Stimulated activated CD4-positive, alpha-beta T cell treated with anti-CD3 and anti-CD28 coated beads, Interleukin-15, amount 100 ng/mL, for 48 hours (primary cell): ENCODE measurements at places on chromosomes 5 and 9.

- no peak for DNase-seq
Observed at GRCh38 chr5:59358005-59358861, 535.3 kb downstream of the PDE4D start.

DNA sequence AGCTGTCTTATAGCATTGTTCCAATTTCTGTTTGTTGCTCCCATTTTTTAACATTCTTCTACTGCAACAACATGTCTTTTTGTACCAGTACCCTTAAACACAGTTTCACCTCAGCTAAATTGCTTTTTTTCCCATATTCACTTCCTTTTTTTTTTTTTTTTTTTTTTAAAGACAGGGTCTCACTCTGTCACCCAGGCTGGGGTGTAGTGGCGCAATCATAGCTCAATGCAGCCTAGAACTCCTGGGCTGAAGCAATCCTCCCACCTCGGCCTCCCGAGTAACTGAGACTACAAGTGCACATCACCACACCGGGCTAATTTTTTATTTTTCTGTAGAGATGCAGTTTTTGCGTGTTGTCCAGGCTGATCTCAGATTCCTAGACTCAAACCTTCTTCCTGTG, 161.3 kb downstream of the NIPBL start:
- DNase-seq = no peak

DNA sequence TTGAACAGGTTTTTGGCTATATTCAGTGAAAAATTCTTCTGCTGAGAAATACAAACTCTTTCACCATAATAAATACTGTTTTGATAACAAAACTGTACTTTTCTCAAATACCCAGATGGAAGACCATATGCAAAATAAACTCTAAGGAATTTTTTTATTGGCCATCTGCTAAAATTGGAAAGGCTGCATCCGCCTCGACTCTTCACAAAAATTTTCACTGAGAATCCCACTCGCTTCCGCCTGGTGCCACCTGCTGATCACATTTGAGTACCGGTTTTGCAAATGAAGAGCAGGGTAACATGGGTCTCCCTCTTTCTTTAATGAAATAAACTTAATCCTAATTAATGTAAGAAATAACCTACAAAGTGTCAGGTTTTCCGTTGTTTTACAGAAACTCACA, 76.4 kb downstream of the TTLL11 start:
- DNase-seq = no peak

DNA sequence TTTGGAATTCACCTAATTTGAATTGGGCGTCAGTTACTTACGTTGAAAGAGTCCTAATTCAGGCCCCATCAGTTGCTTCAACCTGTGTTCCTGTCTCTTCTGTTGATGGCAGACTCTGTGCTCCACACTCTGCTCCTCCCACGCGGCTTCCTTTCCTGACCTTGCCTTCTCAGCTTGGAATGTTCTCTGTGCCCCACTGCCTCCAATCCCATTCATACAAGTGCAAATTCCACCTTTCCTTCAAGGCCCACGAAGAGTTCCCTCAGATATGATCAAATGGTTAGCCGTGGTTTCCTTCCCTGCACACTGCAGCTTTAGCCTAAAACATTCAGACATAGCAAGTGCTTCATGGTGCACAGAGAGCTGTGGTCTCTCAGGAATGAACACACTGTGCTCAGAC, 65.7 kb downstream of the SREK1 start:
- DNase-seq = no peak

GRCh38 chr5:116930616-116931015, 356.0 kb upstream of the SEMA6A start:
- no peak for DNase-seq

GRCh38 chr5:142120247-142120935, 11.8 kb downstream of the NDFIP1 start:
- no peak for DNase-seq

- no peak for DNase-seq
Observed at GRCh38 chr9:87711857-87712800, 13.8 kb upstream of the CTSL start.

- no peak for DNase-seq
Observed at GRCh38 chr9:84251921-84252320, 88.6 kb downstream of the SLC28A3 start.

DNA sequence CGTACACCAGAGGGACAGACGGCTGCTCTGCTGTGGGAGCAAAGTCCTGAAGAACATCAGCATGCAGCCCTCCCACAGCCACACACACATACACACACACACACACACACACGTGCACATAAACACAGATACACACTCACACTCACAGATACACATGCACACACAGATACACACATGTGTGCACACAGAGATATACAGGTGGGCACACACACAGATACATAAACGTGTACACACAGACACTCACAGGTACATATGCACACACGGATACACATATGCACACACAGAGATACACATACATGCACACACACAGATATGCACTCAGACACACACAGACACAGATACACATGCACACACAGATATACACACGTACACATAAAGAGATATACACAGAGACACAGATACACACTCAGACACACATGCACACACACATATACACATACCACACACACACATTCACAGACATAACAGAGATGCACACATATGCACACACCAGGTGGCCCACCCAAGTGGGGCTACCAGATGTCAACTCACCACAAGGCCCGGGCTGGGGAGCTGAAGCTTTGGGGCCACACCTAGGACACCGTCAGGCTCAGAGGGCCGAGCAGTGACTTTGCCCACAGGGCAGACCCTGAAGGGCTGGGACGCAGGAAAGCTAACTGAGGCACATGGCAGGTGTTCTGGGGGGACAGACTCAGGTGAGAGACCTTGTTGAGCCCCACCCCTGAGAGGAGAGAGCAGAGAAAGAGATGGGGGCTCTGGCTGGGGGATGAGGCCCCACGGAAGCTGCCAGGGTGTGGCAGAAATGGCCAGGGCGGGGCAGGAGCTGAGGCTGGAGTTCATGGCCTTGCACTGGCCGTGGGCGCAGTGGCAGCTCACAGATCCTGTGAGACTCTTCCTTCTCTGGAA, 148.6 kb upstream of the PPP1R26 start:
- DNase-seq = no peak

GRCh38 chr9:101307051-101307450, 77.8 kb downstream of the BAAT start:
- DNase-seq = no peak

DNA sequence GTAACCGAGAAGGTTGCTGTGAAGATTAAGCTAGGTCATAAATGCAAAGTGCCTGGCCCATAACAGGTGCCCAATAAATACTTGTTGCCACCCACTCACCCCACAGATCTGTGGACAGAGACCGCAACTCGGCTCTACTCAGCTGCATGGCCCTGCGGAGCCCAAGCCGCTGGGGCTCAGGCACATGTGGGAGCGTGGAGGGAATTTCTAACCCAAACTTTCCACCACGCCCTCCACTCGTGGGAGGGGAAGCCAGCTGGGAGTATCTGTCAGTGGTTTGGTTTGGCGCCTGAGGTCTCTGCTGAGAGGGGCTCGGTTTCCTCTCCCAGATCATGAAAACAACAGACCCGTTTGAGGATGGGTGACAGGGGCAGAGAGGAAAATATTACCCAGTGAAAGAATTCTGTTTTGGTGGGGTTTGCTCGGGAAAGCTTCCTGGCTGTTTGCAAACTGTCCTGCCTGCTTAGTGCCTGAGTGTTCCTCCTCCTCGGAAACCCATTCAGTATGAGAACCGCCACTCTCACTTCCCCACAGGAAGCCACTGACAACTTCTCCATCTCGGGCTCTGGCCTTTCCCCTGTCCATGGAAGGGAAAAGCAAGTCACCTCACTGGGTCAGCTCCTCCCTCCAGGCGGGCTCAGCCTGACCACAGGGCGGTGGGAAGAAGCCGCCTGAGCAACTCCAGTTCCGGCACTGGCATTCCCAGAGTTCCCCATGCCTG, 60.1 kb downstream of the RGS3 start:
- DNase-seq = peak; percentile 48

DNA sequence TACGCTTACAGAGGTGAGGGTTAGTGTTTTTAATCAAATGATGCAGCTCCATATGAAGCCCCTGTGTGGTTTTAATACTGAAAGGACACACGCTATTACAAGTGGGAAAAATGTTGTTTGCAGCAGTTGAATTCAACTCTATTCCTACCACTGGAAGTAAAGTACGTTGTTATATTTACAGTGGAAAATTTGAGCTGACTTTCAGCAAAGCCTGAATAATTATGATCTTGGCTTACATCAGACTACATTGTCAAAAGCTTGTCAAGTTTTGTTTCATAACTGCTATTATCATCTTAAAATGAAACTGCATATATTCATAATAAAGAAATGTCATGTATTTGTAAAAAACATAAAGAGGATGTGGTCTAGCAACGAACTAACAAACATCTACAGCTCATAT, 818.5 kb downstream of the SEMA5A start:
- DNase-seq = no peak

- DNase-seq = no peak
Observed at GRCh38 chr9:109751253-109751652, 28.7 kb upstream of the PALM2AKAP2 start.

DNA sequence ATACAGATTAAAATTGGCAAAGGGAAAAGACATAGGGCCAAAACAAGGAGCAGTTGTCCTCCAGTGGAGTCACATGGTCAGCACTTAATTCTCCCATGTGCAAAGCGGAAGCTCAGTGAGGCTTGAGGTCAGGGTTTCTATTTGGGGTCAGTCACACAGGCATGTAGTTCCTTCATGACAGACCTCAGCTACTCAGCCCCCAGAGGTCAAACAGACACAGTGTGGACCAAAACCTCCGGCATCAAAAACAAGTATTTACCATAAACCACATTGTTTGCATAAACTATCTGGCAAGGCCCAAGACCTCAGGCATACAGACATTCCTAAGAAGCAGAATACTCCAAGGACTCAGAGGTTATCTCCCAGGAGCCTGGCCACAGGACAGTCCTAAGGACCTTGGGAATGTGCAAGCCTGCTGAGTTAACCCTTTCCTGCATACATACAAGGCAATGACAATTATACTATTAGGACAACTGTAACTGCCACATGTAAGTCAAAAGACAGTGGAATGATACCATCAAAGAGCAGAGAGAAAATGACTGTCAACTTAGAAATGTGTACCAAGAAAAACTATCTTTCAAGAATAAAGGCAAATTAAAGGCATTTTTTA, 28.7 kb upstream of the FNIP1 start:
- DNase-seq = no peak

DNA sequence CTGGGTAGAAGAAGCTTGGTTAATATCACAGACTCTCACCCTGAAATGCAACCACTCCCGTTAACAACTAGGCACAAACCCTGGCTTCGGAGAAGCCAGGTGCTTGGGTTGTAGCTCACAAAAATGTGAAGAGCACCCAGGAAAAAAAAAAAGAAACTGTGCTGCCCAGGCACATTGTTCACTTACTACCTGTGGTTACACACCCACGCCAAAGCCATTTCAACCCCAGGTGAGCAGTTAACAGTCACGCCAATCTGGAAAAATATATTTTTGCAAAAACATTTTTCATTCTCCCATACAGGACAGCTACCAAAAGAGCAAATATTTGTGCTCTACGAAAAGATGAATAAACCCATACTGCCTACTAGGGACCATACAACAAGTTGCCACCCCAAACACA, 49.2 kb downstream of the SIL1 start:
- no peak for DNase-seq

DNA sequence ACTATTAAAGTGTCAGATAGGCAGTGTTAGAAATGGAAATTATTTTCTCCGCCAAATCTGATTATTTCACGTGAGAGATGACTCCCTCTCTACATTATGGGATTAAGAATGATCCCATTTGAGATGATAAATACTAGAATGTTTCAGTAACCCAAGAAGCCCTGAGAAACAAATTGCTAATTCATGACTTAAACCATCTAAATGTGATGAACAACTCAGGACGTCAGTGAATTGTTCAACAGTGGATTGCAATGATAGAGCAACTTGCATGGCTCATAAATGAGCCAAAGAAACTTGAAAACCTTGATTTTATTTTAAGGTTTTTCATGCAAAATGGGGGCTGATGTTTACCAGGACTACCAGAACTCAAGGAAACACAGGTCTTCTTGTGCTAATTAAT, 350.5 kb upstream of the WWC1 start:
- no peak for DNase-seq

- no peak for DNase-seq
Observed at GRCh38 chr5:139121120-139121519, 77.0 kb downstream of the SIL1 start.

DNA sequence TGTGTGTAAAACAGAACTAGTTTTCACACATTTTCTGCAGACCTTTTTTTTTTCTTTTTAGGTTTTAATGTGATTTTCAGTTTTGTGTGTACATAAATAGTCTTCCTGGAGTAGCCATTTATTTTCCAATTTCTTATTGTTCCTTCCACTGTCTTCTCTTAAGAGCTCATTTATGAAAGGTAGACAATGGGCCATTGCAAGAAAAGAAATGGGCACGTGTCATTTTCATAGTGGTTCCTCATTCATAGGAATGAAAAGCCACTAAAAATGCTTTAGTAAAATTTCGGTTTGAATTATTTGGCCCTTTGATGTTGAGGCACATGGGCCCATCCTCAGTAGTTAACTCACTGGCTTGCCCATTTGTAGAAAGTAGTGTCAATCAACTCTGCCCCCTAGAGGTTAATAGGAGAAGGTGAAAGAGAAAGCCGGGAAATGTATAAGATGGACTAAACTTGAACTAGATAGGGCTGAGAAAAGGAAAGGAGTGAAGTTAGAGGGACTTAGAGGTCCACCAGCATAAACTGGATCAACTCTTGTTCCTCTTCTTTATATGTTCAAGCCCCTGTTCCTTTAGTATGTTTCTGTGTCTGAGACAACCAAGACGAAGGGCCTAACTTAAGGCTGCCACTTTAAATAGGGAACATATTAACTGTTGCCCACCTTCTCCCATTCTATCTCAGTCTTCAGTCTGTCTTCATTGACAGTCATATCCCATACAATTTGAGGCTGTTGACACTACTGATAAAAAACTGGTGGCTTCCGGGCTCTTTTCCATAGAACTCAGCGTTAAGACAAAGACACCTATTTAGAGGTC, 72.6 kb downstream of the SMARCA2 start:
- DNase-seq = peak; percentile 1

DNA sequence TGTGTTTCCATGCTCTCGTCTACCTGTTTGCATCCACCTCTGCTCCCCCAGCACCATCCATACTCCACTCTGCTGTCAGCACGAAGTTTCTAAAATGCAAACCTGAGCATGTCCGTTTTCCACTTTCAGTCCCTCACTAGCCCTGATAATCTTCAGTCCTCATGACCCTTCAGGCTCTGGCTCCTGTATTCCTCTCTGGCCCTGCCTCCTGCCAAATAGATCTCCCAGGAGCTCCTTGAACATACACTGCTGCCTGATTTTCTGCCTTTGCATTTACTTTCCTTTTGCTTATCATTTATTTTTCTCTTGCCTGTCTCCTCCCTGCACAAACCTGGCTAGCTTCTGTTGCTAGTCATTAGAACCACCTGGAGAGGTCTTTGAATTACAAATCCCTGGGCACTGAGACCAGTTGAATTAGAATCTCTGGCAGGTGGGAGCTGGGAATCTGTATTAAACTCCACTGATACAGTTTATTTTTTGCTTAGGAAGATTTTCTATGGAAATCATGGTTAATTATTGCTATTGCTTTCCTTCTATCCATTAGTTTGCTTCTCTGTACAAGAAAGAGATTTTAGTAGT, 18.5 kb downstream of the ARHGEF28 start:
- no peak for DNase-seq
